IPS DF 19.7 (cell line): ENCODE measurements at places on chromosomes 11 and 22.

DNA sequence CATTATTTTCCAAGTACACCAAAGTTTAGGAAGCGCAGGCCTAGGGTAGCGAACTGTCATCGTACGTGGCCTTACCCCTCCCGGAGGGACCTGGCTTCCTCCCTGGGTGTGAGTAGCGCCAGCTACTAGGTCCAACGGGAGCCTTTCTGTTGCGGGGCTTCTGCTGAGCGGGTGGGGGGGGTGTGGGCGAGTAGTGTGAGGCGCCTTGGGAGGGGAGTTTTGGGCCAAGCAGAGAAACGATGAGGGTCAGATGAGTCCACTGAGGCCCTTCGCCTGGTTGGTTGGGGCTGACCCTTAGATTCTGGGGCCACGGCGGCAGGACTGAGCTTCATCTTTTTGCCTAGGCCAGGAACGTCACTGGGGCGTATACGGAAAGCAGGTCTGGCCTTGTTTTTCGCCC lies 868 bp downstream of the TEF start:
- DNase-seq, result no peak

DNA sequence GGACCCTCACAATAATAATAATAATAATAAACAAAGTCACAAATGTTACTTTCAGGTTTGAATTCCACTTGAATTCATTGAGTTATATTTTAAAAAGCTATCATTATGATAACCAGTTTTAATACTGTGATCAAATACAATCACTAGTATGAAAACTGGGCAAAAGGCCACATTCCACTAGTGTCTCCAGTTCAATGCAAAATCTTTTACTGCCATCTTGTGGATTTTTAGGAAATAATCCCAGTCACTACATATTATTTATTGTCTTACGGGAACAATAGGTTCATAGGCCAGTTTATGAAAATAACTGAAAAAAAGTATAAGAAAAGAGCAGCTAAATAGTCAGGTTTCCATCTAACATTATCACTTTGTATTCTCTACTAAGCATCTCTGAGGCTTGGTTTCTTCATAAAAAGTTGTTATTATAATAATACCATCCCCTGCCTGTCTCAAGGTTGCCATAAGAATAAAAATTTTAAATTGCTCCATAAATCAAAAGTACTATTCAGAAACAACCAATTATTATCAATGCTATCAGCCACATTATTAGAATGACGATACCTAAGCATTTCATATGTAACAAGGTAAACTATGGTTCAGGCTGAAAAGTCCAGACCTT lies 533.9 kb upstream of the CCDC90B start:
- no peak for DNase-seq

GRCh38 chr22:45190202-45190872 lies 26.6 kb downstream of the NUP50 start:
- no peak for DNase-seq

GRCh38 chr22:48750826-48751440 lies 1076.7 kb downstream of the BRD1 start:
- DNase-seq, result no peak

GRCh38 chr11:15006139-15006759 lies 34.1 kb upstream of the CALCA start:
- peak; percentile 40 for DNase-seq

- no peak for DNase-seq
Measured at GRCh38 chr11:20762116-20762844, 92.9 kb downstream of the NELL1 start.

- no peak for DNase-seq
Measured at GRCh38 chr11:35126879-35127581, 11.9 kb upstream of the CD44 start.

DNA sequence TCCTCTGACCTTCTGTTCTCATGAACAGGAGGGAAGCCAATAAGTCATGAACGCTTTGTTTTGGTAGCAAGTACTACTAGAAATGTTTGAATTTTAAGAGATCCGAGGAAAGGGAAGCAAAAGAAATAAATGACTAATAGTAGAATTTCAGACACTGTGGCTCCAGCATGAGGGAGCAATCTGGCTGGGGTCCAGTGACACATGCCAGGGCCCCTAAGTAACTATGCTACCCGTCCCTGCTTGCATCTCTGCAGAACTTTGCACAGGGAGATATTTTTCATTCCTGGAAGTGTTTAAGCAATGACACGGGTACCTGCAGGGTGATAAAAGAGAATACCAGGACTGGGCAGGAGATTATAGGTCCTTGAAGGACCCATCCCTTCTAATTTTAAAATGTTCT lies 7.3 kb upstream of the ADAMTS8 start:
- no peak for DNase-seq

GRCh38 chr11:37642296-37642695 lies 1044.3 kb upstream of the RAG2 start:
- no peak for DNase-seq

- no peak for DNase-seq
Measured at GRCh38 chr11:131841925-131842635, 471.7 kb downstream of the NTM start.

- DNase-seq, result no peak
Measured at GRCh38 chr11:85948884-85949283, 93.7 kb downstream of the CCDC83 start.

DNA sequence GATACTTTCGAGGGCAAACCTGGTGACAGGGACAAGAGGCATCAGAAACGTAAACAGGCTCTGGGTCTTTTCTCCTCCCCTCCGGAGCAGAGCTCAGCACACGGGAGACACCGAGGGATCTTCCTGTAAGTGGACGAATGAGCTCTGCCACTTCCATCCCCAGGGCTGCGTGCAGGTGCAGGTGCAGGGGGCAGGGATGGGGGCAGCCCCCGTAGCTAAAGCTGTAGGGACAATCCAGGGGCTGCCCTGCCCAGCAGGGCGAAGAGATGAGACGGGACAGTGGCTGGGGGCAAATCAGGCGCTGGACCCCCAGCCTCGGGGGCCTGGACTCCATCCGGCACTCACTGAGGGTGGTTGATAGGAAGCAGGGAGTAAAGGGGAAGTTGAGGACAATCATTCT lies 505.4 kb downstream of the BRD1 start:
- no peak for DNase-seq

GRCh38 chr11:70732881-70733196 lies 334.5 kb downstream of the CTTN start:
- no peak for DNase-seq

GRCh38 chr22:21082248-21082647 lies 36.5 kb downstream of the LRRC74B start:
- DNase-seq, result no peak

GRCh38 chr11:123841174-123841573 lies 35.0 kb upstream of the OR6M1 start:
- DNase-seq, result no peak

DNA sequence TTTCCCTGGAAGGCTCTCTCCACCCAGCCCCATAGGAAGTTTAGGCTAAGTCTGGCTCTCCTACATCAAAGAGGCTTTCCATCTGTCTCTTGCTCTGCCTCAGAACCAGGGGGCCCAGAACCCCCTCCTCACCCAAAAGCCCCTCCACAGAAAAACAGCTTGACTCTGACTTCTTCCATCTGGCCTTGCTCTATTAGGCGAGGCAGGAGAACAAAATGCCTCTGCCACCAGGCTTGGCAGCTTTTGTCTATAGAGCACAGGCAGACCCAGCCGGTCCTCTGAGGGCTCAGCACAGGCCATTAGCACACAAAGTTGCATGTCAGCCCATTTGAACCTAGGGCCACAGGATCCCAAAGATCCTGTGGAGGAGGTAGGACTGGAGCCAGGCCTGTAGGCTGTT lies 75.7 kb upstream of the SUSD2 start:
- DNase-seq, result no peak

- DNase-seq, result no peak
Measured at GRCh38 chr11:97364047-97364446, 974.2 kb downstream of the JRKL start.

GRCh38 chr11:124075841-124076651 lies 34.9 kb upstream of the OR10G7 start:
- no peak for DNase-seq

- DNase-seq, result no peak
Measured at GRCh38 chr22:50101870-50102565, 12.2 kb downstream of the MOV10L1 start.

DNA sequence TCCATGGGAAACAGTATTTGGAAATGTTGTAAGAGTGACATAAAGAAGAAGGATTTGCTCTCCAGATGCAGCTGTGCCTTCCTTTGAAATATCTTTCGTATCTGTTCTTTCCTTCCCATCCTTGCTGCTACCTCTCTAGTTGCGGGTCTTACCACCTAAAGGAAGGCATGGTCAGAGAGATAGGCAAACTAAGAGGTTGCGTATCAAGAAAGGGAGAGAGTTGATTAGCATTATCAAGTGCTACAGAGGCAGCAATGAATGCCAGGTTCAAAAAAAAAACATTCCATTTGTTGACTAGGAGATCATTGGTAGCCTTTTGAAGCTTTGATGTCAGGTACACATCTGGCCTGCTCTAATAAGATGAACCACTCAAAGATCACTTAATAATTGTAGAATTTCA lies 4.6 kb downstream of the GTPBP1 start:
- DNase-seq, result no peak

DNA sequence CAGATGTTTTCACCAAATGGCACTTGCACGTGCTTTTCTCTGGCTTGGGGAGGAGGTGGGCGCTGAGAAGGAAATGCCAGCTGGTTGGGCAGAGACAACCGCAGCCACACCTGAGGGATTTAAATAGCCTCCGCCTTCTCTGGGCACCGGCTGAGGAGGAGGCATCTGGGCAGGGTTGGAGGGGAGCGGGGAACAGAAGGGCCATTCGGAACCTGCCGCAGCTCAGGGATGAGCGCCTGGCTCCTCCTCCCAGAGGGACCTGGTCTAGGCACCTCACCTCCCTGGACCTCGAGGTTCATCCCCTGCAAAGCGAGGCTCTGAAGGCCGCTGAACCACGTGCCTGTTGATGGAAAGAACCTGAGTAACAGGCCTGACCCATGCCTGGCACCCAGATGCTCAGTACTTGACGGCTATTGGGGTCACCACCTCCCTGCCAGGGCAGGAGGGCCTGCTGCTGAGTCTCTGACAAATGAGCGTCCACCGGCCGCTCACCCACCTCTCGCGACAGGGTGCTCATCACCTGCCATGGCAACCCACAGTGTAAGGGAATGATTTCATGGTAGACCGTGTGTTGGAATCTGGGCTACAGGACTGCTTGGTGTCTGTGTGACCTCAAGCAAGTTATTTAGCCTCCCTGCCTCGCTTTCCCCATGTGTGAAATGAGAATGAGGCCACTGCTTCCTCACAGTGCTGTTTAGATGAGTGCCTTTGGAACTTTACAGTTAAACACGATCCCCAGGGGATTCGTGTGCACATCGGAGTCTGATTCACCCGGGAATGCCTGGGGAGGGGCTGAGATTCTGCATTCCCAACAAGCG lies 2.0 kb upstream of the KDELR3 start:
- no peak for DNase-seq

DNA sequence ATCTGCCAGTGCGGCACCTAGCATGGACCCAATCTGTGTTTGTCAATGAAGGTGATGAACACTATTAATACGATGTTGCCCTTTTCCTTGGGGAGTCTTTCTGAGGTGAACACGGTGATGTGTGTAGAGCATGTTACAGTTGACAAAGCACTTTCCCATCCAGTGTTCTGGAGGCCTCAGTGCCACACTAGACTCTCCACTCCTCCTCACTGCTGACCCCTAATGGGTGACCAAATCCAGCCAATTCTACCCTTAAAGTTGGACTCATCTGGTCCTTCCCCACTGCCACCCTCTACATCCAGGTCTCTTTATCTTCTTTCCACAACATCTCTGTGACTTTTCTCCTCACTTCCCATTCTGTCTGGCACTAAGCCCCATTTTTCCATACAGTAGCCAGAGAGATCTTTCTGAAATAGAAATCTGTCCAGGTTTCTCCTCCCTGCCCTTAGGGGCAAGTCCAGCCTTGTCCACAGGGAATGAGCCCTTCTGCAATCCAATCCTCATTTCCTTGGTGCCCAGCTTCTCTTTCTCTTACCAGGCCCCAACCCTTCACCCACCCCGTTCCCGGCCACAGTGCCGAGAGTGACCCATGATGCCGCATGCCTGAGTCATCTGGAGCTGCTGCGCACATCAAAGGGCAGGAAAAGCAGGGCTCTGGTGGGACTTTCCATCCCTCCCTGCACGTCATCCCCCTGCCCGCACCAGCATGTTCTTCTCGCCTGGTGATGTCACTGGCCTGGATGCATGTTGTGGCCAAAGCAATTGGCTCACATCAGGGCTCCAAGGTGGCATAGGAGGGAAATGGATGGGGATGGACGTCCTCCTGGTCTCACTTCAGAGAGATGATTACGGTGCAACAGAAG lies 64.2 kb downstream of the RASSF10 start:
- DNase-seq, result no peak

DNA sequence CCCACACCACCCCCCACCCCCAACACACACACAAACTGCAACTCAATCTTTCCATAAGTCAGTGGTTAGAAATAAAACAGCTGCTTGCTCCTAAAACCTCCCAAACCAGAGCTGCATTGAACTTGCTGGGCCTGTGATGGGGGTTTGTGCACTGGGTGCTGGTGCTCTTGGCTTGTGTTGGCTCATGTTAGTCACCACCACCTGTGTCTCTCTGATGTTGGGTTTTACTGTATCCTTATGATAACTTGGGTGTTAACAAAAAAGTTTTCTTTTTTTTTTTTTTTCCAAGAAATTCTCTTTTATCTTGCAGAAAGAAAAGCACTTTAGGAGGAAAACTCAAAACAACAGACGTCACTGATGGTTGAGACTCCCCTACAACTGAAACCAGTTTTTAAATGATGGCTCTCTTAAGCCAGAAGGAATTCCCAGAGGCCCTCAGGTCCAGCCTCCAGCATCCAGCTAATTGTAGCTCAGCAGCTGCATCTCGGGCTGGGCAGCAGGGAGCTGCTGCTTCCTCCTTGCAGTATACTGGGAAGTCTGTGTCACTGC lies 79.9 kb upstream of the DRD2 start:
- no peak for DNase-seq

- no peak for DNase-seq
Measured at GRCh38 chr22:42343531-42344081, 73.2 kb upstream of the TCF20 start.

DNA sequence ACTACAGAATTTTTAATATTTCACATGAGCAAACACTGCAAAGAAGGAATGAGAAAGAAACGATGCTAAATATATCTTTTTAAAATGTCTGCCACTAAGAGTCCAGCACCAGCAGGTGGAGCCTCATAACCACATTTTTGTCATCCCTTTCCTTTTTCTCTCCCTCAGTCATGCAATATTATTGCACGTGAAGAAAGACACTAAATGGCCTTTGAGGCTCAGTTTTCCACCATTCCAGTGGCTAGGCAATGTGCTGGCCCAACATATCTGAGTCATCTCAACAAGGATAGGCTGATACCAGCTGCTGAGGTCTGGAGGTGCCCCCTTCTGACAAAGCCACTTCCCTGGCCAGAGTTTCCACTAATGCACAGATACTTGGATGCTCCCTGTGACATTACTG lies 1.8 kb downstream of the ALKBH8 start:
- no peak for DNase-seq

GRCh38 chr11:12214751-12215150 lies 104.4 kb downstream of the MICAL2 start:
- no peak for DNase-seq

GRCh38 chr11:123560006-123560405 lies 94.4 kb downstream of the SCN3B start:
- no peak for DNase-seq

DNA sequence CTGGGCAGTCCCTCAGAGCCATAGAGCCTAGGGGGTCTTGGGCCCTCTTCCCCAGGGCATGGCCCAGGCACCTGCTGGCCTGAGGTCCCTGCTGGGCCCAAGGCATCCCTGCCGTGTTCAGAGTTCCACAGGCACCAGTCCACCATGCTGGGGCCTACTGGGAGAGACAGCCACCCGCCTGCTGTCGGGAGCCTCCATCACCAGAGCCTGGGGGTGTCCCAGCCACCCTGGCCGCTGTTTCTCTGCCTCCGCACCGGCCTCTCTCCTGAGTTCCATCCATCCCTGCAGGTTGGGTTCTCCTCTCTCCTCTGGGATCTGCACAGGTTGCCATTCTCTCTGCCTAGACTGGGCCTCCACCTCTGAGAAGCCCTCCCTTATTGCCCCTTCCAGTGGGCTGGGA lies 68.6 kb downstream of the KCNQ1 start:
- no peak for DNase-seq
